AG09309 (cell line): ENCODE measurements at places on chromosomes 5 and 9.

DNA sequence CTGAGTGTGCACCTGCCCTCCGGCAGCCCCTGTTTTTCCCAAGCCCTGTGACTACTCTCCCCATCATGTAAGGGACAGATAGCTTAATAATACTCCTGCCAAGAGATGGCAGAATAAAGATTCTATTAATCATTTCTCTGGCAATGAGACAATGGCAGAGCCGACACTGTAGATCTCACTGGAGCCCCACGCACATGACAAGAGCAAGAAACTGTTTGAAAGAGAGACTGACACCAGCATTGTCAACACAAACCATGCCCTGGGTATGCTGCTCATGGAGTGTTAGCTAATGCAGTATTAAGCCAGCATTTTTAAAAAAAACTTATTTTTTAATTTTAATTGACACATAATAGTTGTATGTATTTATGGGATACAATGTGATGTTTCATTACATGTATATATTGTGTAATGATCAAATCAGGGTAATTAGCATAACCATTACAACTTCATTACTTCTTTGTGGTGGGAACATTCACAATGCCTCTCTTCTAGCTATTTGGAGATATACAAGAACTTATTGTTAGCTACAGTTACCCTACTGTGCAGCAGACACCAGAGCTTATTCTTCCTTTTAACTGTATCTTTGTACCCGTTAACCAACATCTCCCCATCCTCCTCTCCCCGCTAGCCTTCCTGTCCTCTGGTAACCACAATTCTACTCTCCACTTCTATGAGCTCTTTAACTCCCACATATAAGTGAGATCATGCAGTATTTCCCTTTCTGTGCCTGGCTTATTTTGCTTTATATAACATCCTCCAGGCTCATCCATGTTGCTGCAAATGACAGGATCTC lies 31.5 kb upstream of the SEMA4D start:
- no peak for DNase-seq

DNA sequence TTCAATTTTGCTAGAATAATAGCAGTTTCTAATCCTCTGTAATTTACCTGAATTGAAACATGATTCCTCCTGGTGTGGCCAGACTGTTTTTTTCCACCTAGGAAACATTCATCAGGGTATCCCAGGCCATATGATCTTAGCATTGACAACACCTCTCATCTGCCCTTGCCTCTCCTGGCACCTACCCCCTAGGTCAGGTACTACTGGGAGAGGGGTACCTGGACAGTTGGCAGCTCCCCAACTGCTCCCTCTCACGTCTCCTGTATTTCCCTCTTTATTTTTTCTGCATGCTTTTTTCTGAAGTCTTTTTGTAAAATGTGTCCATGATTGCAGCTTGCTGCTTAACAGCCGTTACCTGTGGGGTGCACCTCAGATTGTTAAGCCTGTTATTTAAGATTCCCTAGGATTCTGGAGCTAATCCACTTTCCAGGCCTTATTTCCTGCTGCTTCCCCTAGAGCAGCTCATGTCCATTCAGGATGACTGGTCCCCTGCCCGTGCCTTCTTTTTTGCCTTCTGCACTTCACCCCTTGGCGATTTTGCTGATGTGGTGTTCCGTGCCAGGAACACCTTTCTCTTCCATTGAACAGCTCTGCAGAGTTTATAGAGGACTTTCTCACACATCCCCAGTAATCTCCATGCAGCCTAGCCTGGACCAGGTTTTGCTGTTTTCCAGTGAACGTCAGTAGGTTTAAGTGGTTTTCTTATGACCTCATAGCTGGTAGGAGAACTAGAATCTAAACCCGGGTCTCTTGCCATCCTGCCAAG lies 33.6 kb downstream of the SNX30 start:
- DNase-seq: no peak

GRCh38 chr9:72589667-72590521 lies 68.5 kb downstream of the TMC1 start:
- DNase-seq: no peak

DNA sequence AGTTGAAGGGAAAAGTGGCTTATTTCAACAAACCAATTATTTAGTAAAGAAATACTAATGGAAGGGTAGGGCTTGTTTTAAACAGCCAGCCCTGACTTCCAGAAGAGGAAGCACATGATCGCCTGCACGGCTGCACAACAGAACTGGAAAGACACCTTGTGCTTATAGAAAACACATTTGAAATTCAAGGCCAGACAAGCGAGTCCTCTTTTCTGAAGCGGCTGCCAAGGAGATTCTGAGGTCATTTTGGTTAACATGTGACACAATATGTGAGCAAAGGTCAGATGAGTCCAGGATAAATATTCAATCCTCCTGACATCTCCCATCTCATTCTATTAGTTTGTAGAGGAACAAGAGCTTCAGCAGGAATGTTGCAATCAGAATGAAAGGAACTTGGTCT lies 461.4 kb upstream of the ST8SIA4 start:
- DNase-seq: no peak

- DNase-seq: no peak
These were observed 1.1 kb downstream of the SLCO4C1 start for GRCh38 chr5:102294886-102295395.

DNA sequence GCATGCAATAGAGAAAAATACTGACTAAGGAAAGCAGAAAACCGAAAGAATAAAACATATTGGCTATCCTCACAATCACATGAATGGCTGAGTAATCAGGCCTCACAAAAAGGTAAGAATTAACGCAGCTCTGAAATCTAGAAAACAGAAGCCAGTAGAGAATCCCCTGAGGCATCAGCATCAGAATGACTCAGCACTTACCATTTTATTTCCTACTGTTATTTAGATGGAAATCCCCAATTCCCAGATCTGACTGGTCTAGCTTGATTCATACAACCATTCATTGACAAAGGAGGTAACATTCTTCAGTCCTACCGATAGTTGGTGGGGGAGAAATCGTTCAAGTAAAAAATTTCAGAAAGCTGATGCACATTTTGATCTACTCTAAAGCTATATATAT lies 1408.4 kb upstream of the WWC1 start:
- DNase-seq: no peak

DNA sequence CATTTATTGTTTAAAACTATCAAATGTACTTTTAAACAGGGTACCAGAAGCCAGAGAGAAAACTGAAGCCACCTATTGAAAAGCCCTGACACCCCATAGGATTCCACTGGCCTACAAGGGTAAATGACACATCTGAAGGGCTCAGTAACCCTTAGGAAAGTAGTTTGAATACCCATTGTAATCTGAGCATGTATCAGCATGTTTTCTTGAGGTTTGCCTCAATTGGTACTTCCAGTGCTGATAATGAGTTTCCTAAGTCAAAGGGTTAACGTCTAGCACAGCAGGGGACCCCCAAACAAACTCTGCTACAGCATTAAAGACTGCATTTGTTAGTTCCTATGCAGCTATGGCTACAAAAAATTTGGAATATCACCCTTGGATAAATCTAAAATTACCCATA lies 657.1 kb downstream of the NR2F1-AS1 start:
- no peak for DNase-seq

DNA sequence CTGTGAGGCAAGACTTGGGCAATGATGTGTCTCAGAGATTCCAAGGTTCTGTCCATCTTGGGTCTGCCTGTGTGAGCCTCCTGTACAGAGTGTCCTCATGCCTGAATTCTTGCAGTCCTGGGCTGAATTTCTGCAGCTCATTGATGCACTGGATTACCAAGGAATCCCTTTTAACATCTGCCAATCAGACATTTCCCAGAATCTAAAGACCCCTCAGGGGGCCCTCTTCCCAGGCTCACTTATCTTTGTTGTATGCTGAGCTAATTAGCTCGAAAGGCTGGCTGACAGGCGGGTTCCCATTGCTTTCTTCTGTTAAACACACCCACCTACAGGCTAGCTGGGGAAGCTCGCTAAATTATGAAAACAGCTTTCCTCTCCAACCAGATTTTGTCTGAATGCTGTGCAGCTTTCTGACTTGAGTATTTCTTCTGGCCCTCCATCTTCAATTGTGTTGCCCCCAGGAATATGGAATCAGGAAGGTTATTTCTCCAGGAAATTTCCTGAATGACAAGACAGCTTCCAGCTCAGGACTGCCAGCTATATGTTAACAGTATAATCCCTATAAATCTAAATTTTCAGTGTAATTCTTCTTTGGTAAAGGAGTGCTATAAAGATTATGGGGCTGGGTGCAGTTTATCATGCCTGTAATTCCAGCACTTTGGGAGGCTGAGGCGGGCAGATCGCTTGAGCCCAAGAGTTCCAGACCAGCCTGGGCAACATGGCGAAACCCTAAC lies at the start of gene LIX1:
TSS of gene LIX1 (minus strand) at position 91 of the 734 bp plus-strand sequence. CDS start at position 56, 35 bp downstream.
- DNase-seq: no peak

GRCh38 chr9:17742067-17742466 lies 163.2 kb downstream of the SH3GL2 start:
- DNase-seq: no peak

GRCh38 chr5:134506054-134507039 lies 19.1 kb upstream of the JADE2 start:
- no peak for DNase-seq

GRCh38 chr5:52818360-52818759 lies 30.6 kb downstream of the ITGA1 start:
- DNase-seq: no peak
